Bronchial epithelial cell (primary cell): ENCODE measurements at places on chromosomes 11 and 22.

- peak; percentile 17 for DNase-seq
Observed at GRCh38 chr11:28524098-28524497, 415.9 kb downstream of the METTL15 start.

DNA sequence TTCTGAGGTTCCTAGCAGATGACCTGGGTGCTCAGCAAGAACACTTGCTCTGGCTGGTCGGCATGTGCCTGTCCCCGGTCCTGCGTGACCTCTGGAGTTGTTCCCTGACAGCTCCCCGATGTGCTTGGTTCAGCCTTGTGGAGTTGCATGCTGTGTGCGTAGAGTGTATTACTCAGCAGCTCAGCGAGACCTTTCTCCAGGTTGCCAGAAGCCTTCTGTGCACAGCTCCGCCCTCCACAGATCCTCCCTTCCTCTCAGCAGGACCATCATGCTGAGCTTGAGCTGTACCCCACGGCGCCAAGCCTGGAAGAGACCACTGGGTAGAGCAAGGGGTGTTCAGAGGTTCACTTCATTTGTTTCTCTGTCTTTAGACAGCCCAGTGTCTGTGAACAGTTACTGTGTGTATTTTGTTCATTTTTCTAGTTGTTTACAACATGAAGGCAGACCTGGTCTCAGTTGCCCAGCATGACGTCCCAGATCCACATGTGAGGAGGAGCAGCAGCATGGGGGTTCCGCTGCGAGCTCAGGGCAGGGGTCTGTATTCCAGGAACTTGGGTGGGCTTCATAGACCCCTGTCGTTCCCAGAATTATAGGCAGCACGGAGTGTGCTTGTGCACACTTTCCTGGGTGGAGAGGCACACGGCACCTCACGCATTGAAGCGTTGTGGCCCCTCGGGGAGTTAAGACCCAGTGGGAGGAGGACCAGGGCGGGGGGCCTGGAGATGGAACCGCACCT, 148.6 kb downstream of the IGLL1 start:
- DNase-seq = no peak

- DNase-seq = no peak
Observed at GRCh38 chr11:71543866-71544265, 4.4 kb upstream of the KRTAP5-9 start.

- DNase-seq = peak; percentile 95
Observed at GRCh38 chr22:33002035-33002434, 56.1 kb downstream of the SYN3 start.

GRCh38 chr11:80958361-80958760, 1517.5 kb upstream of the TENM4 start:
- DNase-seq = peak; percentile 93

DNA sequence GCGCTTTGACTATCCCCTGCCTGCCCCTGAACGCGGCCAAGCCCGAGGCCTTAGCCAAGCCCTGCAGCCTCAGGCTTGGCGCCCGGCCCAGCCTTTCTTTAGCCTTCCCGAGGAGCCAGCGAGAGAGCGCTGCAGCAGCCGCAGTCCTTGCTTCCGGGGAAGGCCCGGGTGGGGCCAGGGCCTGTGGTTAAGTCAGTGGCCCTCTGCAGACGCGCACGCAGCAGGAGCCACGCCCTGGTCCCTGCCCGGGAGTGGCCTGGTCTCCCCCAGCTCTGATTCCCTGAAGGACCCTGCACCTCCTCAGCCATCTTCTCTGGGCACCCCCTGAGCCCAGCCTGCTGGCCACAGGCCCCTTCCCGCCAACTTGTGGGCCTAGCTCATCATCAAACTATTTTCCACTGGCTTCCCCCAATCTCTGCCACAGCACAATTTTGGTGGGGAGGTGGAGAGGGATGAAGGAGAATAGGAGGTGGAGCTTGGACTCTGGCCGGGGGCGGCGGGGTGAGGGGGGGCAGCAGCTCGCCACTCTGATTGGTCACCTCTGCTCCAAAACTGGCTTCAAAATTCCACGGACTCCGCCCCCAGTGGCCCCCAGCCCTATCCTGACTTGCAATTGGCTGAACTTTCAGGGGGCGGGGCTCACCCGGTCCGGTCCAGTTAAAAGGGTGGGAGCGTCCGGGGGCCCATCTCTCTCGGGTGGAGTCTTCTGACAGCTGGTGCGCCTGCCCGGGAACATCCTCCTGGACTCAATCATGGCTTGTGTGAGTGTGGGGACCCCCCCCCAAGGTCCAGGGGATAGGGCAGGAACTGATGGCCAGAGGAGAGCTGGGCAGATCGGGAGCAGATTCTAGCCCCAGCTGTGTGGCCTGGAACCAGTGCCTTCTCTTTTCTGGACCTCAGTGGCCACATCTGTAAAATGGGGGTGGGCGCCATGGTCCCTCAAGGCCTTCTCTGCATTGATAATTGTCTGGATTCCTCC, at the start of gene LGALS1:
LGALS1 (plus strand) TSS at position 686 of the 979 bp plus-strand sequence; CDS start at position 753, 67 bp downstream.
- peak; percentile 84 for DNase-seq

DNA sequence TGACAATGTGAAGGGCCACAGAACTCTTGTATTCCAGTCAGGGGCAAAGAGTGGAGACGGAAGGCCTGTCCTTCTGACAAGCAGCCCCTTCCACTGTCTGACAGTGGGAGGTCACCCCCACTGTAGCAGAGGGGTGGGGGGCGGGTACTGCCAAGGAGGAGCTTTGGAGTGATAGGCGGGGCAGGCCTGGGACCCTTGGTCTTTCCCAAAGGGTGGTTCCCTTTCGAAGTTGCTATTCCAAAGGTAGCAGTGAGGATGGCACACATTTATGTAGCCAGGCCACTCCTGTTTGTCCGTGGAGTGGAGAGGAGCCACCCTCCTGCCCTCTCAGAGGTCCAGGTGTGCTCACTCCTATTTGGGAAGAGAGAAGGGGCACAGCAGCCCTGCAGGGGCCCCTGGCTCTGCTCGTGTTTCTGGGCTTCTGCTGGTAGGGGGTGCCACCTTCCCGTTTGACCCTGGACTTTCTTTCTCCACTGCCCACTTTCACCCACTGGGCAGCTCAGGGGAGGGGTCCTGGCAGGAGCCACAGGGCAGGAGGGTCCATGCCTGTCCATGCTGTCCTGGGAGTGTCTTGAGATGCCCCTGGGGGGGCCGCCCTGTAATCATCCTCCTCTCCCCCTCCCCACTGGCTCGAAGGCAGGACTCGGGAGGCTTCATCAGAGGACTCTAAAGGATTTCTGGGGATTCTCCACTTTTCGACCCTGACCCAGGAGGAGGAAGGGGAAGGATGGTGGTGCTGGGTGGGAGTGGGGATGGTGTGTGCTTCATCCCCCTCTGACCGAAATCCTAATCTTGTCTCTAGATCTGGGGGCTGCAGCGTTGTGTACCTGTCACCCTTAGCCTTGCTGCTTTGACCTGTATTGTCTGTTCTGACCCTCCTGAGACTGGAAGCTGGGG, 994 bp downstream of the TAGLN start:
- no peak for DNase-seq

DNA sequence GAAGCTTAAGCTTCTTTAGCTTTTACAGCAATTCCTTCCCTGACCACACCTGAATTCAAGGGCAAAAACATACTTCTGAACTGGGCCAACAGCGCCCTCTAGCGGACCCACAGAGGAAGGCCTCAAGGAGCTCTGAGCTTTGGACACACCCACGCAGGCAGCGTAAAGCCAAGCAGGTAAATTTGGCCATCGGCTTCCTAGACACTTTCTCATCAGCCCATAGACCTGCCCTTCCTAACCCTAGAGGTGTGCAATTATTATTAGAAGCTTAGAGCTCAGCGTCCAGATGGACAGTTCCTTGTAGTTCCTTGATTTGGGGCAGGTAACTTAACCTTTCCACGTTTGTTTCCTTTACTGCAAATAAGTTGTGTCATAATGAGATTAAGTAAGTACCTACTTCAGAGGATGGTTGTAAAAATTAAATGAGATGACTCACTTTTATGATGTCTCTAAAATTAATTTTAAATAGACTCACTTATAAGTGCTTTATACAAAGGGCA, 25.7 kb upstream of the HMGXB4 start:
- DNase-seq = peak; percentile 69

DNA sequence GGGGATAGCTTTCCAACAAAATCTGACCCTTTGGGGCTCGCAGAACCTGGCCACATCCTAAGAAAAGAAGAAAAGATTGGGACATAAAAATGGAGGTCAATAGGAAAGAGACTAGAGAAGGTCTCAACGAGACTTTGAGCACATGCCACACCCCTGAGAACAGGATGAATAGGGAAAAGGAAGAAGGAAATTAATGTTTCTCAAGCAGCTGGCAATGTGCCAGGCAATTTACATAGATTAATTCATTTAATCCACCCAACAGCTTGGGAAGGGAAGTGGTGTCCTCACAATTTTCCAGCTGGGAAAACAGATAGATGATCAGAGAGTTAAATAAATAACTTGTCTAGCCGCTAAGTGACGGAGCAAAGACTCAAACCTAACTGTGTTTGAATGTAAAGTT, 50.7 kb downstream of the PAMR1 start:
- no peak for DNase-seq

DNA sequence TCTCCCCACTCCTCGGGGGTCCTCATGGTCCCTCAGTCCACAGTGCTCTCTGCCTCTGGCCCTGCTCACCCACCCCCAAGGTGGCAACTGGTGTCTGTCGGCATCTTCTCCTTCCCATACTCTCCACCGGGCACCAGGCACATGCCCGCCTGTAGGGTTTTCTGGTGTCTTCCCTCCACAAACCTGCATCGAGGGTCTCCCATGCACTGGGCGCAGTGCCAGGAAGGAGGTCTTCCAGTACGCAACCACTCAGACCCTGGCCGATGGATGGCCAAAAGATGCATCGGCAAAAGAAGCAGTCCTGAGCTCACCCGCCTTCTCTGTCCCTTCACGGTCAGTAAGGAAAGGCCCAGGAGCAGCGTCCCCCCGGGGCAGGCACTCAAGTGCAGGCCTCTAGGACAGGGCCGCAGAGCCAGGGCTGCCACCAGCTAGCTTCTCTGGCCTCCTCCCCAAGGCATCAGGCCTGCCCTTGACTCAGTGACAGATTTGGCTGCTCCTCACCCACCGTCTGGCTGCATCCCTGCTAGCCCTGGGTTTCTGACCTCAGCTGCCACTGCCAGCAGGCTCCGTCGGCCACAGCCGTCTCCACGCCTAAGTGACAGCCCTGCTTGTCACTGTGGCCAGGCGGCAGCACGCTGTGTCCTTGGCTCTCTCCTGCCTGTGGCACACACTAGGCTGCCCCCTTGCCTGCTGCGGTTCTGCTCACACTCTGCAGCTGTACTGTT, 32.1 kb upstream of the IGSF9B start:
- DNase-seq = no peak

GRCh38 chr11:72605973-72606747, 68.1 kb downstream of the PDE2A start:
- DNase-seq = no peak

- no peak for DNase-seq
Observed at GRCh38 chr11:66858939-66859685, 2.2 kb downstream of the LRFN4 start.

GRCh38 chr22:48228468-48228867, 1466.0 kb downstream of the TBC1D22A start:
- no peak for DNase-seq

- DNase-seq = no peak
Observed at GRCh38 chr22:32864596-32864995, 63.1 kb downstream of the TIMP3 start.

DNA sequence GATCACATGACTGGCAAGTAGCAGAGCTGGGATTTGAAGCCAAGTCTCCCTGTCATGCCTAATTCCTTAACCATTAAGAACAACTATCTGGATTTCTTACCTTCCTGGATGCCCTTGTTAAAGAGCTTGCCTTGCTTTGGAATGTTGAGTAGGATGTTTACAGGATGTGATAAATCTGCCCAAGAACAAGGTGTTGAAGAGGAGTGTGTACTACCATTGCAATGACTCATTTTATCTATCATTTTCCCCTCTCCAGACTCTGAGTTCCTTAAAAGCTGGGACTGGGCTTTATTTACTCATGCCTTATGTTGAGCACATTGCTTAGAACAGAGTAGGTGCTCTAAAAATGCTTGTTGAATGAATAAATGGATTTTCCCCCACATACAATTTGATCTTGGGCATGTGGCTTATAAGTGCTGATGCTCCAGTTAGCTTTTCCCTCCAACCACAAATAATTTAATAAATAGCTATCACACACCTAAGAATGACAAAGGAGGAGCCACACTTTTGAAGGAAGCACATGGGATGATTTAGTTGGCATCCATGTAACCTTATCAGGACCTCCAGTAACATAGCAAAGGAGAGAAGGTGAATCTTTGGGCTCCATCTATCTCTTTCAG, 268.6 kb upstream of the SESN3 start:
- peak; percentile 93 for DNase-seq

GRCh38 chr11:116881143-116881542, 43.7 kb upstream of the APOA1 start:
- DNase-seq = no peak

GRCh38 chr11:13045734-13046133, 36.6 kb downstream of the RASSF10 start:
- DNase-seq = no peak

GRCh38 chr11:117458275-117459122, 130.8 kb downstream of the CEP164 start:
- DNase-seq = peak; percentile 70

- DNase-seq = no peak
Observed at GRCh38 chr11:119846374-119846773, 117.4 kb upstream of the NECTIN1 start.

DNA sequence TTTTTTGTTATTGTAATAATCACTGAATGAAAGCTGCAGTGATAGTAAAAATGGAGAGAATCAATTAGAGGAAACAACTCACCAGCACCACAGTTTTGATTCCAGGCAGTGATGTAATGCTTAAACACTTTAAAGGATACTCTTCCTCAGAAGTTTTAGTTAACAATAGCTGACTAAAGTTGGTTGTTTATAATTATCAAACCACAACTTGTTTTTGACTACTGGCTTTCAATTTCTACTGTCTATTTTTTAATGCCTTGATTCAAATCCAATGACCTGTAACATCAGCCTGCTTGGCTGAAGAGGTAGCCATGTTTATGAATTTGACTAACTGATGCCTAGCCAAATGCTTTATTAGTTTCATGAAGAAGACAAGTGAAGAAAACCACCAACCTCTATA, 18.2 kb upstream of the CASP12 start:
- DNase-seq = no peak

DNA sequence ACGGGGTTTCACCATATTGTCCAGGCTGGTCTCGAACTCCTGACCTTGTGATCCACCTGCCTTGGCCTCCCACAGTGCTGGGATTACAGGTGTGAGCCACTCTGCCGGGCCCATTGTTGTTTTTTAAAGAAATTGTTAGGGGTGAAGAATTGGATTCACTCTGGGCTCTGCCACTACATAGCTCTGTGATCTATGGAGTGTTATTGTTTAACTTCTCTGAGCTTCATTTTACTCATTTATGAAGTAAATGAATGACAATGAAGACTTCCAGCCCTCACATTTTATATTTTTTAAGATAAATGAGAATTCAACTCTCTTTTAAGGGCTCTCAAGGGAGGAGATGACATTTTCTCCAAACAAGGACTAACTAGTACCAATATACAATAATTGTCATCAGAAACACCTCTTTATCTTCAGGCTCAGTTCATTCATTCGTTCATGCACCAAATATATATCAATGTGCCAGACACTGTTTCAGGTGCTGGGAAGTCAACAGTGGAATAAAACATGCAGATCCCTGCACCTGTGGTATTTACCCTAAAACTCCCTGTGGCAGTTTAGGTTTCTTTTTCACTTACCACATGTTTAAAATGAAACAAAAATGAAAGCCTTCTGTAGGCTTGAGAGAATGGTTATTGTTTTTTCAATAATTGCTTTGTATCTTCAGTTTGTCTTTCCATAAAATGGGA, 23.5 kb upstream of the GRAMD1B start:
- DNase-seq = no peak

GRCh38 chr22:50293441-50294318, 13.8 kb downstream of the PLXNB2 start:
- peak; percentile 33 for DNase-seq
